ENCODE measurements at places on chromosomes 5 and 9.

- no peak for DNase-seq
Measured at GRCh38 chr9:97563458-97564135, 62.1 kb downstream of the TMOD1 start.

DNA sequence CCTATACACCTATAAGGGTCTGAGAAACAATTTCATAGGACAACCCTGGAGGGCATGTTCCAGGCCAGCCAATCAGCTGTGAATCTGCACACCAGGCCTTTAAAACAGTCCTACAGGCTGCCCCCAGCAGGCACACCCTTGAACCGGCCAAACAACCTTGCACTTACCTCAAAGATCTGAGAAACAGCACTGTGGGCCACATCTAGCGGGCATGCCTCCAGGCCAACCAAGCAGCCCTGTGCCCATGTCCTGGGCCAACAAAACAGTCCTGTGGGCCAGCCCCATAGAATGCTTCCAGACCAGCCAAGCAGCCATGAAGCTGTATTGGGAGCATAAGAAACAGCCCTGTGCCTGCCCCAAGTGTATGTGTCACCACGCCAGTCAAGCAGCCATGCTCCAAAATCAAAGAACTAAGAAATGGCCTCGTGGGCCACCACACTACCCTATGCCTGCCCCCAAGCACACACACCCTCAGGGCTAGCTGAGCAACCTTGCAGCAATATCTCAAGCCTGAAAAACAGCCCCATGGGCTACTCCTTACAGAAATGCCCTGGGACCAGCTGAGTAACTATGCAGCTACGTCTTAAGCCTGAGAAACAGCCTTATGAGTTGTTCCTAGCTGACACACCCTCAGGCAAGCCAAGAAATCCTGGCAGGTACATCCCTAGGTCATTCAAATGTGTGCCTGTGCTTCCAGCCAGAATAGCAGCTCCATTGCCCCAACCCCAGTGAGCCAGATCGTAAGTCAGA, 2243.8 kb upstream of the C9orf72 start:
- DNase-seq: no peak

GRCh38 chr9:96116275-96117064, 185.5 kb downstream of the HSD17B3 start:
- DNase-seq: no peak

- no peak for DNase-seq
Measured at GRCh38 chr9:90098408-90098807, 493.6 kb downstream of the GADD45G start.

GRCh38 chr9:656926-657568, 184.4 kb upstream of the DMRT1 start:
- DNase-seq: no peak

- DNase-seq: no peak
Measured at GRCh38 chr5:116045821-116046220, 13.5 kb downstream of the ARL14EPL start.

GRCh38 chr5:142994218-142994617, 224.0 kb downstream of the ARHGAP26 start:
- DNase-seq: no peak

GRCh38 chr9:6785682-6786081, 27.9 kb downstream of the KDM4C start:
- no peak for DNase-seq

DNA sequence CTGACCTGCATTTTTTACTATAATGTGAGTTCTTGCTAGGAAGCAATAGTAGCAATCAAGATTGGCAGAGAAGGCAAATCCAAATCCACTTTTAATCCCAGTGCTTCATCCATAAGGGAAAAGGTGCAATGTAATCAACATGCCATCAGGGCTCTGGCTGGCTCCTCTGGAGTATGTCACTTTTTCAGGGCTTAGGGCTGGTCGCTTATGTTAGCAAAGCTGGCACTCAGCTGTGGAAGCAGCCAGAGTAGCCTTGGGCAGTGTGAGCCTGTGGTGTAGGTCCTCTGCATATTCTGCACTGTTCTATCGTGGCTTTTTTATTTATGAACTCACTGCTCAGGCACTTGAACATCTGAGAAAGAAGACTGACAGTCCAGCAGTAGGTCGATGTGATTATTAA, 16.1 kb downstream of the ACTBL2 start:
- no peak for DNase-seq

- no peak for DNase-seq
Measured at GRCh38 chr5:181280251-181280762, 19.4 kb upstream of the TRIM52 start.

DNA sequence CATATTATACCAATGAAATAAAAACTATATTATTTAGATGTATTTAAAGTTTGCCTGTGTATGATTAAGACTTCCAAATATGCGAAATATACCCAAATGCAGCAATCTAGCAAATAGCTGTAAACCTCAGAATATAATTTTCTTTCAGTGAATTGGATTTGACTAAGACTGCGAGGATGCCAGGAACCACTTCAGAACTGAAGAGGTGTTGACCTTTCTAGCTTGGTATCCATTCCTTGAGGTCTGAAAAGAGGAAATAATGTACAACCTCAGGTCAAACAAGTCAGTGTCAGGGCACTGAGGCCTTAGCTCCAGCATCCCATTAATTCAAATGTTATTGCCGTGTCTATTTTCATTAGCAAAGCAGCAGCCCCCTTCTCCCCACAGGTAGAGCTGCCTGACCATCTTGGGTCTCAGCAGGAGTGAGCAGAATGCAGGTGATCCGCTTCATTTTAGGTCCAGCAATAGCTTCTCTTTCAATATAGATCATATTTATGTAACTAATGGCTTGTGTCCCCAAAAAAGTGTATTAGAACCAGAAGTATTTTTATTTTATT, 100.0 kb downstream of the KIAA1958 start:
- DNase-seq: no peak

All from memory B cell (primary cell).